Inflammatory macrophage treated with lipopolysaccharide for 4 hours (primary cell): ENCODE measurements at places on chromosomes 16 and 17.
A peak's percentile ranks its signal among the peaks of the same experiment; 100 is the strongest.

- DNase-seq, result no peak
Observed at GRCh38 chr17:35875072-35875799, 4.9 kb downstream of the CCL5 start.

DNA sequence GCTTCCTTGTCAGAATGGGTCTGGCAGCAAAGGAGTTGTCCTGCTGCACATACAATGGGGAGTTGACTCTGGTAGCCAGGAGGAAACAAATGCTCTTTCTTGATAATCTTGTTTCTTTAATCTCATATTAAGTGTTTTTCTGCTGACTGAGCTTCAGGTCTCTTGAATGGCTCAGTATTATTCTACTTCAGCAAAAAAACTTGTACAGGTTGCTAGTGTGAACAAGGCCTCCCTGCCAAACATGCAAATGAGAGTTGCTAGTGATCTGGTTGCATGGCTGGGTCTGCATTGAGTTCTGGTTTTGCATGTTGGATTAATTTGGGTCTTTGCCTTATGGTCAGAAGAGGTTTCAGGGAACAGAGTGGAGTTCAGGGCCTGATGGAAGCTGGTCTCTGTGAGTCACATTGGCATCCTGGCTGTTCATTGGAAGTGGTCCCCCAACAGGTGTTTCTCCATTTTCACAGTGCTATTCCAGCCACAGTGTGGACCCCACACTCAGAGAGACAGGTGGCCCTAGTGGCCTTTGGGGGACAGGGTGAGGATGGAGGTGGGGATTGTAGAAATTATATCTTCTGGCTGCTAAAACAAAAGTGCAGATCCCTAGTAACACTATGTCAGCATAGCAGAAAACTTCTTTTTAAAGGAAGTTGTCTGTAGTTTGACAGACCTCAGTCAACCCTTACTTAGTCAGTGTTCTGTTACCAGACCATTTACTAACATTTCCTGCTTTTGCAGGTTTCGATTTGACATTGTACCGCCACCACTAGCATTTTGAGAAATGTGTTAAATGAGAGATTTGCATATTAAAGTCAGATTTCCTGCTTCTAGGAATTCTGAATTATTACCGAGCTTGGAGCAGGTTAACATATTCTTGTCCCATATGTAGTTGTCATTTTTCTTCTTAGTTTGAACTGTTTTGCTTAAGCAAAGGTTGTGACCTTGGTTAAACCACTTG lies 47.1 kb downstream of the EPN2 start:
- peak; percentile 56 for DNase-seq

- no peak for DNase-seq
Observed at GRCh38 chr16:9793623-9794022, 388.6 kb downstream of the GRIN2A start.

- DNase-seq, result no peak
Observed at GRCh38 chr17:34374457-34374856, 11.4 kb upstream of the CCL1 start.

DNA sequence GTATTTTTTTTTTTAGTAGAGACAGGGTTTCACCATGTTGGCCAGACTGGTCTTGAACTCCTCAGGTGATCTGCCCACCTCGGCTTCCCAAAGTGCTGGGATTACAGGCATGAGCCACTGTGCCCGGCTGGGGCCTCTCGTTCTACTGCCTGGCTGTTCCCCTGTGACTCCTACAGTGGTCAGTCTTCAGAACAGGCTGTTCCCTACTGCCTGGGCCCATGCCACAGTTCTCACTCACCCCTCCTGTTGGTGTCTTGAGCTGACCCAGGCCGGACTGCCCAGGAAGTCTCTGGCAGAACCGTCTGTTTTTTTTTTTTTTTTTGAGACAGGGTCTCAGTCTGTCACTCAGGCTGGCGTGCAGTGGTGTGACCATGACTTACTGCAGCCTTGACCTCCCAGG lies 3.3 kb downstream of the CDK3 start:
- DNase-seq, result no peak
